Type B pancreatic cell (in vitro differentiated cells): ENCODE measurements at places on chromosomes 1 and 21. TPM values are rescaled to one million over a fixed set of nuclear protein-coding genes. Genes with fewer than 3 reads are reported as not detected.

DNA sequence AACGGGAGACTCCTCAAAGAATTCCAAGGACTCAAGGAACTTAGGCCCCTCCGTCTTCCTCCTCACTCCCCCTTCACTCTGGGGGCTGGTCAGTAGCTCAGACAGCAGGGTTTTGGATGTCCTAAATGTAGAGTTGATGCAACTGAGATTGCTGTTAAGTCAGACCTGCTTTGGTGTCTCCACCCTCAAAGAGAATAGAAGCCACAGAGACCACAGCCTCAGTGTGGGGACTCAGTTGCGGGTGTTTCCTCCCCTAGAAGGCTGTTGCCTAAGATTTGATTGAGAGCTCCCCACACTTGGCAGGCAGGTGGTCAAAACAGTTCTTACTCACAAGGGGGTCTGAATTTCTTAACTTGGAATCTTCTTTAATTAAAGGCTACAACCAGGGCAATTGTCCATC is 7.6 kb downstream of the MAN1C1 start:
- no peak for DNase-seq

GRCh38 chr21:27796106-27796505 is 829.2 kb upstream of the ADAMTS5 start:
- no peak for DNase-seq

DNA sequence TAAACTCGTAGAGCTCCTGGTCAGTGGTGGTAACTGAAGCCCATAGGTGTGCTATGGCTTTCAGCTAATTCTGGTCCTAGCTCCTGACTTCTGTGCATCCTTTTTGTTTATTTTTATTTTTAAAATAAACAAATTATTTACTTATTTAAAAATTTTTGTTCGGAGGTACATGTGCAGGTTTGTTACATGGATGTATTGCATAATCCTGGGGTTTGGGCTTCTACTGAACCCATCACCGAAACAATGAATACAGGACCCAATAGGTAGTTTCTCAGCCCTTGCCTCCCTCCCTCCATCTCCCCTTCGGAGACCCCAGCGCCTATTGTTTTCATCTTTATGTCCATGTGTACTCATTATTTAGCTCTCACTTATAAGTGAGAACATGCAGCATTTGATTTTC is 143.8 kb downstream of the URB2 start:
- no peak for DNase-seq

Gene OR2T33
- total RNA-seq: not detected in 2 replicates

DNA sequence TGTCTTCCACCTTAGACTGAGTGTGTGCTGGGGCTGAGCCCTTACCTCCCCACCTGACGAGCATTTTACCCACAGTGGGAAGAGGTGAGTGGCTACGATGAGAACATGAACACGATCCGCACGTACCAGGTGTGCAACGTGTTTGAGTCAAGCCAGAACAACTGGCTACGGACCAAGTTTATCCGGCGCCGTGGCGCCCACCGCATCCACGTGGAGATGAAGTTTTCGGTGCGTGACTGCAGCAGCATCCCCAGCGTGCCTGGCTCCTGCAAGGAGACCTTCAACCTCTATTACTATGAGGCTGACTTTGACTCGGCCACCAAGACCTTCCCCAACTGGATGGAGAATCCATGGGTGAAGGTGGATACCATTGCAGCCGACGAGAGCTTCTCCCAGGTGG is 73.7 kb downstream of the EPHB2 start:
- DNase-seq: no peak

- no peak for DNase-seq
Observed at GRCh38 chr1:173301507-173301906, 94.4 kb upstream of the TNFSF4 start.

GRCh38 chr1:229596925-229597699 is 28.8 kb downstream of the TAF5L start:
- no peak for DNase-seq

Gene NIBAN1
- 3.1 and 3.5 TPM in 2 replicates for total RNA-seq

Gene CASQ1
- 0.46 and 1.4 TPM in 2 replicates for total RNA-seq

GRCh38 chr1:75342786-75343185 is 208.6 kb downstream of the LHX8 start:
- no peak for DNase-seq

GRCh38 chr21:44376606-44377005 is 23.2 kb downstream of the TRPM2 start:
- peak; percentile 39 for DNase-seq

DNA sequence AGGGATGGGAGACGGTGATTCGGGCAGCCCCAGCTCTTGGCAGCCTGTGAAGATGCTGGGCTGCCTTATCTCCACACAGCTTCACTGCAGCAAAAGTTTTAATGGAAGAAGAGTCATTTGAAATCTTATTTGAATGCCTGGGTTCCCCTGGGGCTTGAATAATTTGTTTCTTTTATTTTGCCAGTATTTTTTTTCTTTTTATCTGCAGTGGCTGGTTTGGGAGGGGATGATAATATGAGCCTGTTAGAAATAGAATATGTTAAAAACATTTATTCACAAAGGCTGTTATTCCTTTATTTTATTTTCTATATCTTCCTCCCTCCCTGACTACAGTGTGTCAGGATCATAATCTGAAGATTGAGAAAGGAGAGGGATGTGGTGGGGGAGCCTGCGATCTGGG is 103.4 kb downstream of the ARHGEF10L start:
- no peak for DNase-seq

DNA sequence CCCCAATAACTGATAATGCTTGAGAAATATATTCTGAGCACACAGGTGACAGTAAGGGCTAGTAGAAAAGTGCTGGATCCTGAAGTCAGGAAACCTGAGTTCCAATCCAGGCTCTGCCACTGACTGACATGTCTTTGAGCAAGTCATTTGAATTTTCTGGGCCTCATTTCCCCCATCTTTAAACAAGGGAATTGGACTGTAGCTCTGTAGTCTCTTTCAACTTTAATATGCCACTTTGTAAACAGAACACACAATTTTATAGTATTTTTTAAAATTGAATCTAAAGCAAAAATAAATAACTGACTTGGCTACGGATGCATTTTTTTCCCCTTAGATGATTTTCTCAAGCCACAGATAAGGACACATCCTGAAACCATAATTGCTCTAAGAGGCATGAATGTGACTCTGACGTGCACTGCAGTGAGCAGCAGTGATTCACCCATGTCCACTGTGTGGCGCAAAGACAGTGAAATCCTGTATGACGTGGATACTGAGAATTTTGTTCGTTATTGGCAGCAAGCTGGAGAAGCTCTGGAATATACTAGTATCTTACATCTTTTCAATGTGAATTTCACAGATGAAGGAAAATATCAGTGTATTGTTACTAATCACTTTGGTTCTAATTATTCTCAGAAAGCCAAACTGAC is 37.0 kb downstream of the LRIG2 start:
- no peak for DNase-seq

DNA sequence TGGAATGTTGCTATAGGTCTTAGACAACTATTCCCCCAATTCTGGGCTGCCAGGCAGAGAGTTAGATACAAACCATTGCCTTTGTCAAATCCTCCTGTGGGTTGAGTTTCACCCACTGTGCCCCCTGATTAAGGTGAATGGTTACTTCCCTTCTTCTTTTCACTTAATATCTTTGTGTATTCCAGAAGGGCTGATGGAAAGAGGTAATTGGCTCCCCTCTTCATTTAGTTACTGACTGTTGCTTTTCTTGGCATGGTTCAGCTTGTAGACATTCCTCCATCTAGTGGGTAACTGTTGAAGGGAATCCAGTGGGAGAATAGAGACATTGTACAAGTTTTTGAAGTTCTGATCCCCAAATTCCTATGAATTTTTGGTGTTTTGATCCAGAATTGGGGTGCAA is 43.8 kb upstream of the MACF1 start:
- DNase-seq: no peak

DNA sequence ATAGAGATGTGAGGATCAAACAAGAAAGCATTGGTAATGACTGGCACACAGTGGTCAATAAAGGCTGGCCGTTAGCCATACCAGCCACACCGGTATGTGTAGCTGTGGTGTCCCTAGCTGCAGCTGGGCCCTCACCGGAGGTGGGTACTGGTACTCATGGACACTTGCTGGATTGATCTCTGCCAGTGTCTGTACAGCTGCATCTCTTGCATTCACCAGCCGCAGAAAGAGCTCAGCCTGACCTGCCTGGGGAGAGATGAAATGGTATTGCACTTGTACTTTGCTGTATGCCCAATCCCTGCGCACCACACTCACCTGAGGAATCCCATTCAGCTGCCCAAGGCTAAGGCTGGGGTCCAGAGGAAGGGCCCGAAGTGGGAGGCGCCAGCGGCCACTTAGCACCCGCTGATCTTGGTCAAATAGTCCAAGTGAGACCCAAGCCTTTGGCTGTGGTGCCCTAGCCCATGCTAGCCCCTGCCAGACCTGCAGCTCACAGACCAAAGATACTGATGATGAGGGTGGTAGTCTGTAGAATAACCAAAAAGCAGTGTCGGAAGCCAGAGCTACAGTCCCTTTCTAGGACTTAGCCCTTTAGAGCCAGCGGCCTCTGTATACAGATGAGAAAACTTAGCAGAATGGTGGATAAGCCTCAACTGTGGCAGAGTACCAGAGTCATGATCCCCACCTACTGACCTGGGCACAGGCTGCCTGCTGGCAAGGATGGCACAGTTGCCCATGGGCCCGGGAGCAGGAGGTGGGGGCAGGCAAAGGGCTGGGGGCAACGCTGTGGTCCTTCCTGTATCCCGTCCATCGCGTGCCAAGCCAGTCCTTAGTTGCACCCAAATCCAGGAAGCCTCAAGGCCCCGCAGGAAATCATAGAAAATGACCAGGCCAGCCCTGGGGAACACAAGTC is 3.0 kb downstream of the CCDC17 start:
- no peak for DNase-seq

DNA sequence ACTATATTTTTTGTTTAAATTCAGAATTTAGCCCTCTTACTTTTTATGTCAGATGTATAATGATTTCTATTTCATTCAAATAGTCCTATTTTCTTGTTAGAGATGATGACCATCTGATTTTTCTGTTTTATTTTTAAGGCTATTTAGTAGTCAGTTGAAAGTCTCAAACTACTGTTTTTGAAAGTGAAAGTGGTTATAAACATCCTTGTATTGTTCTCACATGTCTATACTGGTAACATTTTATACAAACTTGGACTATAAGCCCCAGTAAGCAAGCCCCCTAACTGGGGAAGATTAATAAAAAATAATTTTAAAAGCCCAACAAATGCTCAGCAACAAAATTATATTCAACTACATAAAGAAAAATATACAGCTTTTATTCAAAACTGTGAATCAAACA is 271.3 kb upstream of the RGS18 start:
- no peak for DNase-seq

Gene PLEKHO1
- 27.1 and 72.0 TPM in 2 replicates for total RNA-seq

- no peak for DNase-seq
Observed at GRCh38 chr1:112250892-112251291, 145.1 kb upstream of the CTTNBP2NL start.

DNA sequence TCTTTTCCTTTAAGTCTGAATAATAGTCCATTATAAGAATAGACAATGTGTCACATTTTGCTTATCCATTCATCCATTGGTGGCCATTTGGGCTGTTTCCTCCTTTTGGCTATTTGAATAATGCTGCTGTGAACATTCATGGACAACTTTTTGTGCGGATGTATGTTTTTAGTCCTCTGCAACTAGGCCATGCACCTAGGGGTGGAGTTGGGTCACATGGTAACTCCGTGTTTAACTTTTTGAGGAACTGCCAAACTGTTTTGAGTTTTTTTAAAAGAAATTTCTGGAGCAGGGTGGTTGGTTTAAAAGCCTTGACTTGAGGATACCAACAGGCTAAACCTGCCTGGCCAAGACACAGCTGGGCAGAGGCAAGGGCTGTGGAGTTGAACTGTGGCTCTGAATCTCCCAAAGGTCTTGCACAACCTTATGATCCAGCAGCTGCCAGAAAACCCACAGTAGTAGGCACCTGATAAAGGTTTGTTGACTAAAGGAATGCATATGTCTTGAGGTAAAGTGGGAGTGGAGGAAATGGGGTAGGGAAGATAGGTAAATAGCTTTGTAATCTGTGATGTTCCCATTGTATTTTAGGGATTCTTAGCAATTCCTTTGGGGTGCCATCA is 5.6 kb upstream of the RPTN start:
- DNase-seq: no peak

DNA sequence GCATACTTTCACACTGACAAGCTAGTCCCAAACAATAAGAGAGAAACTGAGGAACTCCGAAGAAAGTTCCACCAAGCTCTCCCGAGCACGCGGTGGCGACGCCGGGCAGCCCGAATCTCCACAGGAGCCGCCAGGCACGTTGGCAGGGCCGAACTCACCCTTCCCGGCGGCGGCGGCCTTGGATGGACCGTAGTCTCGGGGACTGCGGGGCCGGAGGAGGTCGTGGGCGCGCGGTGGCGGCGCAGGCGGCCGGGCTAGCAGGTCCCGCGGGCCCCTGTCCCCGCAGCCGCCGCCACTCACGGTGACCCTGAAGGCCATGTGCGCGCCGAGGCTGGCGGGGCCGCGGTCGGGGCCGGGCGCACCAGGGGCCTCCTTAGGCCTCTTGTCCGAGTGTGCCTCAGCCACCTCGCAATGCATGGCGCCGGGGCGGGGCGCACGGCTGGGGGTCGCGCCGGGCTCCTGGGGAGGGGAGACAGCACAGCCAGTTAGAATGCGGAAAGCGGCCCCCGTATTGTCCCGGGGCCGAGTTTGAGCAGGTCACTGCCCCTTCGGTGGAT is 1.2 kb downstream of the GLIS1 start:
- DNase-seq: no peak

DNA sequence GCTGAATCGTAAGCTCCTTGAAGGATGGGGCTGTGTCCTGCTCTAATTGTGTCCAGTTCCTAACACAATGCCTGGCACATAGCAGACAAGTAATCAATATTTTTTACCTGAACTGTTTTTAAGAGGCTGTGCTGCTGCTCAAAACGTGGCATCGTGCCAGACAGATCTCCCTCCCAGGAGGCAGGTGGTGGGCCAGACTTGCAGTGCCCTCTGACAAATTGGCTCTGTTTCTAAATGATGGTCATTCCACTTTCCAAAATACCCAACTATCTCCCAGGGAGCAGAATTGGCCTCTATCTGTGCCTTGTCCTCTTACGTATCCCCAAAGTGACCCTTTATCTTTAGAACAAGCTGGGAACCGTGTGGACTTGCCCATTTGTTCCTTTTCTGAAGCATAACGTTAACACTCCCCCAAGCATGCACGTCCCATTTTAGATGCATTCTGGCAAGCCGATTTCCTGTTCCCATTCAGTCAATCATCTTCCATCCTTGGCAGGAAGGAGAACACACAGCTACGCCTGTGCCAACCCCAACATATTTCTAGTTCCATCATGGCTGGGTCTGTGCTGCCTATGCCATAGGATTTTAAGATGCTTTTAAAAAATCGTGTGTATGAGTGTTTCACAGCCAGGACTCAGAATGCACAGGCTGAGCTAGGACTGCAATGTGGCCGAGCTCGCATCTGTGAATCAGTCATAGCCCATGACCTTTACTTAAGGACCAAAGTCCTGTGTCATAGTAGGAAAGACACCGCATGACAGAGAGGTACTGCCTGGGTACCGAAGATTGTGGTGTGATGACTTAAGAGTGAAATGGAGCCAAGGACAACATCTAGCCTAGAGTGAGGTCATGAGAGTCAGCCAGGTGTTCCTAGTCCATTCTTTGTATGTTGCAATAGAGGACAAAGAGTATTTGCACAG is 408.6 kb downstream of the PRDM2 start:
- no peak for DNase-seq
